ENCODE measurements at places on chromosomes 7 and 10.

DNA sequence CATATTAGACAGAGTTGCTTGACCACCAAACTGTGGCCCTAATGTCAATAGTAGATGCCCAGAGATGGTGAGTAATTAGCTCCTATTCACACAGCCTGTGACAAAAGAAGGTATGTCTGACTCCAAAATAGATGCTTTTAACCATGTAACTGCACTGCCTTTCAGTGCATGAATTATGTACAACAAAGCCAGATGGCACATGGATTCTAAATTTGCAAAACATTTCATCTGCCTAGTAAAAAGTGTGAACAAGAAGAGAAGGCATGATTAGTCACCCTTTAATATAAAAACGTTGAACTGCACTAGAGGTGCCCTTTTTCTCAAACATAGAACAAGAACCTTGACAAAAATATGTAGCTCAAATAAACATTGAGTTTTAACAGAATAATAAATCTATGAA lies 35.5 kb upstream of the PTPRZ1 start:
- DNase-seq: no peak

- no peak for DNase-seq
Measured at GRCh38 chr10:69049566-69049961, 38.3 kb upstream of the SRGN start.

- no peak for DNase-seq
Measured at GRCh38 chr10:17659365-17659764, 15.4 kb downstream of the STAM start.

DNA sequence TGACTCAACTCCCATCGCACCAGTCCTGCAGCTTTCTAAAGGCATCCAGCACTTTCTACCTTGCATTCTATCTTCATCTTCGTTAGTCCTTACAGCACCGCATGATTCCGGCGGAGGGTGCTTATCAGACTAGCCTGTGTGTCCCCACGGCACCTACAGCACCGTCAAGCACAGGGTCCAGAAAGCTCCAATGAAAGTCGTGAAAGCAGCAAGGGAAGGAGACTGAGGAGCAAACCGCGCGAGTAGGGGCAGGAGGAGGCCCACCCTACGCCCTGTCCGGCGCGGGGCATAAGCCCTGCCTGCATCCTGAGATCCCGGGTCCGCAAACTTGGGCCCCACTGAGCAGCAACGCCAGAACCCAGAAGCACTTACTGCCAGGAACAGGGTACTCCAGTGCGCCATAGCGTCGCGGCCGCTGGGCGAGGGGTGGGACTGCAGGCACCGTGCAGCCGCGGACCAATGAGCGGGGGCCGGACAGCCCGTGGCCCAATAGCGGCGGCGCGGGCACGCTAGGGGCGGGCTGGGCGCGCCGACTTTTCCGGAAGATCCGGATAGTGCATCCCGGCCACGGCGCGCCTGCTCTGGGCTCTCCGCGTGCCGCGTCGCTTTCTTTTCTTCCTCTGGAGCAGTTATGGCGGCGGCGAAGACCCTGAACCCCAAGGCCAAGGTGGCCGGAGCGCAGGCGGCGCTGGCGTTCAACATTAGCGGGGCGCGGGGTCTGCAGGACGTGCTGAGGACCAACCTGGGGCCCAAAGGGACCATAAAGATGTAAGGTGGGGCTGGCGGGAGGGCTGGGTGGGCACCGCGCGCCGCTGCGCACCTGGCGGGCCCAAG lies 122.1 kb upstream of the VKORC1L1 start:
- DNase-seq: peak; percentile 88

GRCh38 chr10:128487517-128487916 lies 361.3 kb upstream of the MKI67 start:
- DNase-seq: no peak

DNA sequence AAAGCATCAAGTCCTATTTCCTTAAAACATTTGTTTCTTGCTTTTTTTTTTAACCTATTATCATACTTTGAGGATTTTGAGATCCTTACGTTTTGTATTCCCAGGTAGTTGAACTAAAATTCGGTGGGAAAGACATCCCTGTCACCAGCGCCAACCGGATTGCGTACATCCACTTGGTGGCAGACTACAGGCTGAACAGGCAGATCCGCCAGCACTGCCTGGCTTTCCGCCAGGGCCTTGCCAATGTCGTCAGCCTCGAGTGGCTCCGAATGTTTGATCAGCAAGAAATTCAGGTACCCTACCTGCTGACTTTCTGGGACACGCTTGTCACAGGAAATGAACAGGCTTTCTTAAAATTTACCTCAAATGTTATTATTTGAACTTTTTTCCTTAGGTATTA lies 83.0 kb upstream of the DNAJB6 start:
- DNase-seq: no peak

DNA sequence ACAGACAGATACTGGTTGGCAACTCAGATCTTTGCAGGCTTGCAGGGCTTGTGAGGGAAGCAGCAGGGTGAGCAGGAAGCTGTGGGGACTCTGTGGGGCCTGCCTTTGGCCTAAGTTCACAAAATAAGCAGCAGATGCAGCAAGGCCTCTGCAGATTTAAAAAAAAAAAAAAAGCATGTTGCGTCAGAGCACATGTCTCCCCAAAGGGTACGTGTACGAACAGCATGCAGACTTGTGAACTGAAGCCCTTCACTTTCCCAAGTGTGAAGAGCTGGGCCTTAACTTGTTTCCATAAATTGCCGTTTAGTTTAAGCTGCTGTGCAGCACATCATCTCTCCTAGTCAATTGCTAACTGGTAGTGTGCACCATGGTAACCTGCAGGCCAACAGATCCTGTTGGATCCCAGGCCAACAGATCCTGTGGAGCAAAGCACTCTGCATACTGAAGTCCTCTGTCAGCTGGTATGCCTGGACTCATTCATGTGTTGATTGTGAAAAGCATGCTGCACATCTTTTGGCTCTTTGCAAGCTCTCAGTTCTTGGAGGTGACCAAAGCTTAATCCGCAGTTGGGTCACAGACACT lies 10.8 kb upstream of the XPNPEP1 start:
- DNase-seq: no peak

DNA sequence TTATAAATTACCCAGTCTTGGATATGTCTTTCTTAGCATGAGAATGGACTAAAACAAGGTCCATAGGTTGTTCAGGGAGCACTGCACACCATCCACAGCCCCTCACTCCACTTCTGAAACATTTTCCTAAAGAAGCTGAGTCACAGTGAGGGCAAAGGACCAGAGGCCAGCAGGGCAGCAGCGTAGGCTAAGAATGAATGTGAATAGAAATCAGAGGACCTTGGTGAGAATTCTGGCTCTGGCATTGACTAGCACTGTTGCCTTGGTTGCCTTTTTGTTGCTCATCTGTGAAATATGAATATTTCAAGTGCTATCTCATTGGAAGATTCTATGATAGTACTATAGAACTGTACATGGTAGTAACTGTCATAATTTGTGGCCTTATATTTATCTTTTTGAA lies 41.7 kb upstream of the TOMM7 start:
- DNase-seq: no peak
